ENCODE measurements at places on chromosomes 5 and 9.

DNA sequence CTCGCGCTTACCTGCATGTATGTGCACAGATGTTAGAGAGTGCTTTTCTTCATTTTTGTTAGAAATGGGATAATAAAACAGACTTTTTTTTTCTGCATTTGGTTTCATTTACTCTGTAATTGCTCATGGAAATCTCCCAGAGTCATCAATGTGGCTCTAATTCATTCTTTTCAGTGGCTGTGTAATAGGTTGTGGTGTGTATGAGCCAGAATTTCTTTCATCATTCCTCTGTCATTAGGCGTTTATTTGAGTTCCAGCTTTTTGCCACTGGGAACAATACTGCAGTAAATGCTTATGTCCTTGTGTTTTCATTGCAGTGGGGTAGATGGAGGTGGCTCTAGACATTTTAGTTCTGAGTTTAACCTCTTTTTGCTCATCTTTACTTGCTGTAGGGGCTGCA is 118.9 kb downstream of the NXNL2 start:
- DNase-seq = no peak

- DNase-seq = no peak
Observed at GRCh38 chr9:84990416-84990815, 320.9 kb downstream of the NTRK2 start.

DNA sequence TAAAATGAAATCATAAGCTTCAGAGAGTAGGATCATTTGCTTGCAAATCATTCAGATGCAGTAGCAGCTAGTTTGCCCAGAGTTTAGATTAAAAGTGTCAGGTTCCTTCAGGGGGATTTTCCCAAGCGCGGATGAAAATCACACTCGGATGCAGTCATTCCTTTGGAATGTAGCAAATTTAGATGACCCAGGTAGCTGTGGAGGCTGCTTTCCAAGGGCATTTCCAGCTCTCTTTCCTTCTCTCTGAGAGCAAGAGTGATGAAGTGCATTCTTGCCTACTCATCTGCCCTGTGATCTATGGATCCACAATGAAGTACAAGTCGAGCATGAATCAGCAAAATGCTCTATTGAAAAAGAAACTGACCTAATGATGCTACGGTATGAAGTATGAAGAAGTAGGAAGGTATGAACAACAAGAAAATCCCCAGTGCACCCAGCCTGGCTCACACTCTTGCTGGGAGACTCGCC is 200.2 kb downstream of the PLK2 start:
- no peak for DNase-seq

- DNase-seq = no peak
Observed at GRCh38 chr9:131744171-131744719, 4.4 kb upstream of the RAPGEF1 start.

- DNase-seq = no peak
Observed at GRCh38 chr5:141747152-141748141, 65.4 kb upstream of the ARAP3 start.

GRCh38 chr5:171335616-171336015 is 26.6 kb downstream of the TLX3 start:
- DNase-seq = no peak

DNA sequence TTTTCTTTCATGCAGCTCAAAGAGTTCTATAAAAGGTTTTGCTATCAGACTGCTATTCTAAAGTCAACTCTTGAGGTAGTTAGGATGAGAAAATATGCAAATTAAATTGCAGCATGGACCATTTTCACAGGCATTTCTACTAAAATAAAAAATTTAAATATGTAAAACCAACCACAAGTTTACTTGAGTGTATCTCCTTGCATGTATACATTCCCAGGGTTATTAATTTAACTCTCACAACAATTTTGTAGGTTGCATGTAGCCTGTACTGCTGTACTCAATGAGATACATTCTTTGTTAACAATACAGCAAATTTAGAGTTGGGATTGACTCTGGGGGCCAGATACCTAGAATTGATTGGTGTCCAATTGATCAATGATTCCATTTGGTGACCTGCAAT is 265.8 kb downstream of the MED10 start:
- DNase-seq = no peak

GRCh38 chr5:79235261-79235633 is 684 bp upstream of the JMY start:
- no peak for DNase-seq

DNA sequence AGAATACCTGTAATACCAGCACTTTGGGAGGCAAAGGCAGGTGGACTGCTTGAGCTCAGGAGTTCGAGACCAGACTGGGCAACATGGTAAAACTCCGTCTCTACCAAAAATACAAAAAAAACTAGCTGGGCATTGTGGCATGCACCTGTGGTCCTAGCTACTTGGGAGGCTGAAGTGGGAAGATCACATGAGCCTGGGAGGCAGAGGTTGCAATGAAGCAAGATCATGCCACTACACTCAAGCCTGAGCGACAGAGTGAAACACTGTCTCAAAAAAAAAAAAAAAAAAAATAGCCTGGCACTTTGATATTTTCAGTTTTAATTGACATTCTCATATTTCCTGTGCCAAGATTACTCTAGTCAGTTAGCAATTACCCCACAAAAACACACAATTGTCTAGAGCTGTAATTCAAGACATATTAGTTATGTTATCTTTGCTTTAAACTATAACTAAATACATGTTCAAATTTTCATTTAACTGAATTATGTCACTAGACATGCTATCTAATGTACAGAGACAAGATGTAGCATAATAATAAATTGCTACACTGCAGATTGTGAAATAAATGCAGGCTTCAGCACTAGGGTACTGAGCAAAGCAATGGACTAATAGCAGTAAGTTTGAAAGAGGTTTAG is 378.2 kb upstream of the GRAMD2B start:
- DNase-seq = no peak

GRCh38 chr9:105441616-105442160 is 6.1 kb upstream of the FSD1L start:
- no peak for DNase-seq

GRCh38 chr5:34932947-34933346 is 3.6 kb downstream of the DNAJC21 start:
- no peak for DNase-seq

Data from activated CD8-positive, alpha-beta memory T cell treated with anti-CD3 and anti-CD28 coated beads for 1 hour (primary cell).